ENCODE measurements at places on chromosomes 11 and 22. TPM values are rescaled to one million over a fixed set of nuclear protein-coding genes. Genes with fewer than 3 reads are reported as not detected.

- DNase-seq: no peak
These were observed 4.2 kb downstream of the CLDN5 start for GRCh38 chr22:19520007-19520406.

GRCh38 chr22:46908641-46909107 lies 146.2 kb downstream of the TBC1D22A start:
- no peak for DNase-seq

DNA sequence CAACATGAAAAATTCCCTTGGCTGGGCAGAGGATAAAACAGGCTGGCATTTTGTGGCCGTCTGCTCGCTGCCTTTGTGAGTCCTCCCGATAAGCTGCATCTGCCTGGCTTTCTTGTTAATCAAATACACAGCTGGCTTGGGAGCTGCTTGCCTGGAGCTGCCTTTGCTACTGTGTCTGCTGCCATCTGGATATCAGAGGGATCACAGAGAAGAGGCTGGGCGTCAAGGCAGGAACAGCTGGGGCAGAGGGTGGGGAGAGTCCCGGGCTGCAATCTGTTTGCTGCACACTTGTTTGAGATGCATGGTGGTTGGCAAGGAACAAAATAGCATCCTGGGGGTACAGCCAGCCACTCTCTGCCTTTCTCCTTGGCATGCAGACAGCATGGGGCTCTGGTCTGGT lies 36.0 kb downstream of the COMMD9 start:
- DNase-seq: peak; percentile 77

DNA sequence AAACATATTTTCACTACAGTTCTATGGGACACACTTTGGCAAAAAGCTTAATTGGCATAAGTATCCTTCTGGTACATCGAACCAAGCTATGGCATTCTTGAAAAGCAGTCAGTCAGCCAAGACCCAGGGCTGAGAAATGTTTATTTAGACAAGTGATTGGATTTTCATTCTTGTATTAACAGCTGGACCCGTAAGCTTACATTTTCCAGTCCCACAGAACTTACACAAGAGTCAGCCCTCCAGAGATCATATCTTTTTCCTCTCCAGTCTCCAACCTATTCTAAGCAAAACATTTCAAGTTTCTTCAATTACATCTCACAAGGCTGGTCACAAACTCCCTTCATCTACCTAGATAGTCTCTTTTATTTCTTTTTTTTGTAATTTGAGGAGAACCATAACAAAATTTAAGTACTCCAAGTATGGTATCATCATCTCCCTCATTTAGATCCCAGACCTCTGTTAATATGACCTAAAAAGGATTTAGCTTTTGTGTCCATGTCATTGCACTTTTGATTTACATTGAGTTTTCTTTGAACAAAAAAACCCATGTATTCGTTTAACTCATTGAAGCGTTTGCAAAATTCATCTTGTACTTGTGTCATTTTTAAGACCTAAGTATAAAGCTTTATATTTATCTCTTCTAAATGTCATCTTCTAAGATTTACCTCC lies 67.9 kb upstream of the GRK3 start:
- DNase-seq: peak; percentile 35

C11orf97 gene
- 14.7 TPM for total RNA-seq

SLC16A8 gene
- total RNA-seq: not detected

PRDM11 gene
- 35.1 TPM for total RNA-seq

MRGPRX3 gene
- not detected for total RNA-seq

OR5B21 gene
- not detected for total RNA-seq
